ENCODE measurements at places on chromosomes 2 and 18.
A peak's percentile ranks its signal among the peaks of the same experiment; 100 is the strongest.

- peak; percentile 91 for DNase-seq
Measured at GRCh38 chr2:74472086-74472944, at the start of gene MRPL53. Gene MRPL53, minus strand, starts transcription at chr2:74472680. Its CDS starts 20 bp downstream, at chr2:74472660.

DNA sequence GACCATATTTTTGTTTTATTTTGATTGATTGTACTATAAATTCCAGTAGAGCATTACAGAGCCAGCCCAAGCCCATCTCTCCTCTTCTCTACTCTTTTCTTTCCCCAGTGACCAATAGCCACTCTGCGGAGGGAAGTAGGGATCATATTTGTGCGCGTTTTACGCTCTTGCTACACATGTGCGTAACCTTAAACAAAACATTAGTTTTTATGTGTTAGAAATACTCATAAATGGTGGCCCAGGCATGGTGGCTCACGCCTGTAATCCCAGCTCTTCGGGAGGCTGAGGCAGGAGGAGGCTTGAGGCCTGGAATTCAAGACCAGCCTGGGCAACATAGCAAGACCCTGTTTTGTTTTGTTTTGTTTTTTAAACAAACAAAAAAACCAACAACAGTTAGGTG, 31.3 kb downstream of the HPCAL1 start:
- no peak for DNase-seq

DNA sequence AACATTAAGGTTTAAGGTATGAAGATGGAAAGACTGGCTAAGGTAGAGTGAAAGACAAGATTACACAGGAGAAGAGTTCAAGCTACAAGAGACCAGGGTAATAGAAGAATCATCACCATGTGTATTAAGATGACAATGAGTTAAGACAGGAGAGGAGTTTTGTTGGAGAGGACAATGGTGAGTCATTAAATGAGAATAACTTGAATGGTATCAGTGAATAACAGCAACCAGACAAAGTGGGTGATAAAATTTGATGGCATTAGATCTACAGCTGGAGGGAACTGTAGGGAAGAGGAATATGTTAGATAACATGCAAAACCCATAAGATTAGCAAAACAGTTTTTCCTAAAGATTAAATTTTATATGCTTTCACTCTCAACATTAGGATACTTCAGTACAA, 18.8 kb upstream of the ENOSF1 start:
- no peak for DNase-seq

GRCh38 chr18:42824178-42824577, 291.3 kb downstream of the RIT2 start:
- no peak for DNase-seq

DNA sequence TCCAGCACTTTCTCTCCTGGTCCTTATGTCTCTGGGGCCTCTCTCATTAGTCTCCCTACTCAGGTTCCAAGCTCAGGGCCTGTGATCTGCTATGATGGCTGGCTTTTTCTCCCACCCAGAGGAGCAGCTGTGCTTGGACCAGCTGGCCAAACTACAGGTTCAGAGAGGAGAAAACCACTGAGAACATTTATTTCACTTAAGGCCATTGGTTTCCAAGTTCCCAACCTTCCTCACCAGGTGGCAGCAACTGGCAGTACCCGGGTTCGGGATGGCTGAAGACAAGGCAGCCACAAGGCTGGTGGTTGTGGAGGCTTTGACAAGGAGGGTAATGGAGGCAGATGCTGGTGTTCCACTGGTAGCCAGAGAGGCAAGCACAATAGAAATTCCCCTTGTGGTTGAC, 29.9 kb upstream of the SELENOI start:
- DNase-seq, result no peak

DNA sequence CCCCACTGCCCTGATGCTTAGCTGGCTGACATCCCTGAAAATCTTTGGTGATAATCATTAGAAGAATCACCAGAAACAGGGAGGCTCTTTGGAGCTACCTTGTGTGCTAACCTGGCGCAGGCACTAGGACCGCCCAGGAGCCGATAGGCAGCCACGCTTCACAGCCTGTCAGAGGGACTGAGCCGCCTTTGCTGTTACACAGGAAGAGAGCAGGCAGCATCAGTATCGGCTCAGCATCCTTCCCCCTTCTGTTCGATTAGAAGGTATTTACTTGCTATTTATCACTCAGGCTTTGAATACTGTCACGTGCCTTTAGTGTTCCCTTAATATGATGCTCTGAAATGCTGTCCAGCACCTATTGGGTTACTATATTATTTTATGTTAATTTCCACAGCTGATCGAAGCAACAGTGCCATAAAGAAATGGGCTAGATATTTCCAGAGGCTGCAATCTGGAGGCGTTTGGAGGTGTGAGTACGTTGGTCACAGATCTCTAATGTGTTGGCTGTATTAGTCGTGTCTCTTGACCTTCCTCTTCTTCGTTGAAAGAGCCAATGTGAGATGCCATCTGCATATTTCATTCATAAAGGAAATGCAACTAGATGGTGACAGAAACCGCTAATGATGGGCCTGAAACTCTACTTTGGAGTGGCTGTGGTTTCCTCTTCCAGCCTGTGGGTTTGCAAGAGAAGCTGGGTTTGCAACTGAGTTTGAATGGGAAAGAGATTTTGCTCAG, 110.4 kb upstream of the RAB27B start:
- no peak for DNase-seq

GRCh38 chr18:28115149-28115550, 61.8 kb downstream of the CDH2 start:
- no peak for DNase-seq

- no peak for DNase-seq
Measured at GRCh38 chr2:224062481-224063297, 23.6 kb upstream of the SERPINE2 start.

- no peak for DNase-seq
Measured at GRCh38 chr2:216756435-216756834, 61.1 kb upstream of the IGFBP5 start.

GRCh38 chr2:58157754-58158153, 83.4 kb downstream of the FANCL start:
- no peak for DNase-seq

GRCh38 chr18:37179384-37179783, 350.5 kb downstream of the KIAA1328 start:
- no peak for DNase-seq

DNA sequence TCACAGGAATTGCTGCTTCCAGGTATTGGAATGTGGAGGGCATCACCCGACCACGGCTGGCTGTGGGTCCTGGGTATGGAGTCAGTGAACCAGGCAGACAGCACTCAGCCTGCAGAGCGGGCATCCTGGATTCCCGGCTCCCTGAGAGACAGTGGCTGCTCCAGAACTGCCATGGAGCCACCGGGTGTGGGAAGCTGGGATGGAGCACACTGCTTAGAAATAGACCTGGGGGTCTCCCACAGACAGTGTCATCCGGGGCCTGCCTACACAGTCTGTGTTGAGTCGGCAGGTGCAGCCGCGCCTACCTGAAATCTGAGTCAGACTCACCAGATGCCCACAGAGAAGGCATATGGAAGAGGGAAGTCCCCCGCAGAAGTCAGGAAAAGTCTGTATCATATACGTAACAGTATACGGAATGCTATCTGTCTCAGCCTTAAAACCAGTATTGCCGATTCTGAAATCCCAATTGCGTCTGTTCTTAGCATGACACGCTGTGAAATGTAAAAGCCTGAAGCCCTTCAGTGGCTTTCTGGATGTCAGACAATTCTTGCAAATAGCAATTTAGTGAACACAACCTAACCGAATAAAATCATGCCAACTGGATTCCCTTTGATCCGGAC, 509.7 kb upstream of the MYT1L start:
- DNase-seq, result no peak

- DNase-seq, result no peak
Measured at GRCh38 chr2:181632733-181633401, 24.0 kb downstream of the CERKL start.

GRCh38 chr2:241843321-241844065, 15.2 kb downstream of the PDCD1 start:
- no peak for DNase-seq

GRCh38 chr18:37956020-37956419, 390.4 kb upstream of the CELF4 start:
- DNase-seq, result no peak

GRCh38 chr18:62413206-62413605, 88.1 kb downstream of the TNFRSF11A start:
- DNase-seq, result no peak

DNA sequence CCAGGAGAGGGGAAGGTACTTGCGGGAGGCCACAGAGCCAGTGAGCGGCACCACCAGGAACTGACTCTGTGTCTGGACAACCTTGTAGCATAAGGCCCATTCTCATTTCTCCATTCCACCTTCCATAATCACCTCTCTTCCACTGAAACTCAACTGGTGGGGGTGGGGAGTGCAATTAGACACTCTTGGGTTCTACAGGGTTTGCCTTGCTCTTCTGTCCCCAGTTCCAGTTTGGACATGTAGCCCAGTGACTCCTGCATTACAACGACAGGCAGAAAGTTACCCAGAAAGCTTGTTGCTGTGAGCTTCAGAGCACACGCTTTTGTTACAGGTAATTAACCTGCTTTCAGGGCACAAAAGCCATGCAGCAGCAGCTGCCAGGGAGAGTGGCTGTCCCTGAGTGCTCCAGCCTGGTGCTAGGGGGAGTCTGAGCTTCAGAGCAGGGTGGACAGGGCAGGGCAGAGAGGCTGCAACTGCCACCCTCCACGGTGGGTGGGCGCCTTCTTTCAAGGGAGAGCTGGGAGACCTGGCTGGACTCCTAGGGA, 65.2 kb downstream of the COPS8 start:
- DNase-seq, result no peak

DNA sequence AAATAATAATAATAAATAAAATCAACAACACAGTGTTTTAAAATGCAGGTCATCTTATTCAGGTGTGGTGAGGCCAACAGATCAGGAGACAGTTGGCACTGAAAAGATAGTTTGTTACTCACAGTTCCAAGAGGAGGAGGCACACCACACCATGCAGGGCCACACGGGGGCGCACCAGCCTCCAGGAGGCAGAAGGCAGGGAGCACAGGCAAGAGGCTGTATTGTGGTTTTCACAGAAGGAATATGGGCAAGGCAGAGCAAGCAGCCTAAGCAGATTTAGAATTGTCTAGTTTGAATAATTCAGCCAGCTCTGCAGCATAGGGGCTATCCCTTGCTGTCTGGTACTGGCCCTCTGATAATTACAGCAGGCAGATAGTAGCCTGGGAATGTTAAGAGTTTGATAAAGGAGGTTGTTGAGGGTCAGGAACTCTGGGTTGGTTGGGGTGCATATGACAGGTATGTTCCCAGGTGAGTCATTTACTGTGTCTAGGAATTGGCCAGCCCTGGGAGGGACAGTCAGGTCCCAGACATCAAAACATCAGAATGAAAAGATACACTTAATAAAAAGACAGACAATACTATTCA, 31.3 kb downstream of the KIAA2012 start:
- no peak for DNase-seq

- no peak for DNase-seq
Measured at GRCh38 chr18:63788447-63789096, 13.4 kb downstream of the SERPINB7 start.

GRCh38 chr18:23542461-23542860, 39.1 kb downstream of the RMC1 start:
- no peak for DNase-seq

- DNase-seq, result no peak
Measured at GRCh38 chr2:154449951-154450658, 248.4 kb upstream of the KCNJ3 start.

- DNase-seq, result no peak
Measured at GRCh38 chr2:240579071-240579762, 7.3 kb upstream of the CAPN10 start.

GRCh38 chr2:45974056-45974455, 322.6 kb downstream of the PRKCE start:
- DNase-seq, result no peak

DNA sequence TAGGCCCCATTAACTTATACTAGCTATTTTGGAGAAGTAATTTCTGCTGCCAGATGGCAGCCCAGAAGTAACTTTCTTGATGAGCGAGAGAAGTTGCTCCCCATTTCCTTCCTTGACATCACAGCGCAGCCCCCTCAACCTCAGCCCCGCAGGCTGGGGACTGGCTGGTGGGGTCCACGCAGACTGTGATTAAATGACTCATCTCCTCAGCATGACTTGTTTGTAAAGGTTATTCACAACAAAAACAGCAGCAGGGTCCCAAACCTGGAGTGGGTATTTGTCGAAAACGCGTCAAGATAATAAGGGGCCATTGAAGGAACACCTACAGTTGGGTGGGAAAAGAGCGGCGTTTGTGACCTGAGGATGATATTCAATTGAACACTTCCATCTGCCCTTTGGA, 120.6 kb downstream of the TXNL1 start:
- DNase-seq, result no peak

GRCh38 chr2:53234548-53234903, 533.1 kb upstream of the CHAC2 start:
- no peak for DNase-seq

GRCh38 chr2:100902817-100903405, 83.0 kb downstream of the NPAS2 start:
- DNase-seq, result no peak

GRCh38 chr2:162197069-162197825, 45.2 kb upstream of the GCG start:
- no peak for DNase-seq

- DNase-seq, result no peak
Measured at GRCh38 chr18:66344227-66344626, 259.7 kb downstream of the CDH19 start.

DNA sequence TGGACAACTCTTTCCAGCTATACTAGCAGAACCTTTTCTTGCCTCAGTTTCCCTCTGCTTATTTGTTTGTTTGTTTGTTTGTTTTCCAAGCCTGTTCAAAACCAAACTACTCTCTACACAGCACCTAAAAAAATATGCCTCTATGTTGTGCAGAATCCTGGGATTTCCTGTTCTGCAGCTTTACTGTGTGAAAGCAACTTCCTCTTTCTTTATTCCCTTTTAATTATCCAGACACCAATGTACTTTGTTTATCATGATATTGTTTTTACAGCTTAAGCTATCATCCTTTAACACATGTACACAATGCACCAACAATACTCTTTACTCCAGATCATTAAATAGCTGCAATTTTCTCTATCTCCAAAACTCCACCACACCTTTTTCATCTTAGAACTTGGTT, 259.5 kb downstream of the EPHA4 start:
- DNase-seq, result no peak

- no peak for DNase-seq
Measured at GRCh38 chr2:39455826-39456225, 18.7 kb upstream of the MAP4K3 start.

GRCh38 chr2:214740867-214741395, 68.6 kb downstream of the BARD1 start:
- DNase-seq, result no peak

GRCh38 chr2:231549446-231550239, 19.4 kb upstream of the NMUR1 start:
- no peak for DNase-seq

DNA sequence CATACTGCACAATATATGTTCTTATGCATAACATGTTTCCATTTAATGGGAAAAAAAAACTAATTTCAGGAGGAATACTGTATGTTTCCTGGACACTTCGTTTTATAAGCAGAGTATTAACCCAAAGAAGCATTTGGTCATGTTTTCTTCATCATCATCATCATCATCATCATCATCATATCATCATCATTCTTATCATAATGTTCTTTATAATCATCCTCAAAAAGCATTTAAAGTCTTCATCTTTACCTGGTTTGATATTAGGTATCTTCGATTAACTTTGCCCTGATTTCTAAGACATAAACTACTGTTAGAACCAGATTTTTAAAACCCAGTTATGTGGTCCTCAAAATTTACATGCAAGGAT, 47.9 kb downstream of the ZEB2 start:
- DNase-seq, result no peak

Data from stimulated activated CD4-positive, alpha-beta T cell treated with anti-CD3 and anti-CD28 coated beads, Interleukin-15, amount 100 ng/mL, for 1 hour (primary cell).